Karpas-422 (cell line): ENCODE measurements at places on chromosomes 3 and 15. TPM values are rescaled to one million over a fixed set of nuclear protein-coding genes. Genes with fewer than 3 reads are reported as not detected.

DNA sequence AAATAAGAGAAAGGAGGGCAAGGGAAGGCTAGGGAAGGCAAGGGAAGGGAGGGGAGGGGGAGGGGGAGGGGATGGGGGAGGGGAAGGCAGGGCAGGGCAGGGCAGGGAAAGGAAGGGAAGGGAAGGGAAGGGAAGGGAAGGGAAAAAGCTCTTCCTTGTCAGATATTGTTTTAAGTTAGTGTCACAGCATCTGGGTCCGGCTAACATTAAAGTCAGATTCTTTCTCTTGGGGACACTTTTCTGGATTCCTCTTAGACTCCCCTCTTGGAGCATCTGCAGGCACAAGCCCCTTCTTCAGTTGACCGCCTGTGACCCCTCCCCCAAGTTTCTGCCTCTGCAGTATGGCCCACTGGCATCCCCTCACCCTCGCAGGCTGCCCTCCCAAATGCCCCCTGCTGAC lies 26.0 kb downstream of the BFSP2 start:
- no peaks in the 10 kb centered on the region for H3K36me3 ChIP-seq
- no peak overlapping the region for H3K4me3 ChIP-seq
- no peak for DNase-seq
- H3K4me1 ChIP-seq = peaks cover 29% of the 10 kb centered on the region
- H3K27me3 ChIP-seq = no peaks in the 10 kb centered on the region

RBMS3 gene
- not detected in 2 replicates for total RNA-seq

- DNase-seq = no peak
- H3K27me3 ChIP-seq = no peaks in the 10 kb centered on the region
- no peak overlapping the region for H3K4me3 ChIP-seq
- no peaks in the 10 kb centered on the region for H3K4me1 ChIP-seq
Measured at GRCh38 chr3:93923006-93923405, 50.7 kb downstream of the PROS1 start.

CFAP161 gene
- total RNA-seq = 0.11 TPM in 1 of 2 replicates, not detected in the other

- H3K4me3 ChIP-seq = no peak overlapping the region
- H3K27me3 ChIP-seq = no peaks in the 10 kb centered on the region
- H3K36me3 ChIP-seq = no peaks in the 10 kb centered on the region
- H3K27ac ChIP-seq = no peak overlapping the region
- H3K4me1 ChIP-seq = no peaks in the 10 kb centered on the region
Measured at GRCh38 chr3:127210654-127210943, 17.7 kb downstream of the PRR23E start.

DNA sequence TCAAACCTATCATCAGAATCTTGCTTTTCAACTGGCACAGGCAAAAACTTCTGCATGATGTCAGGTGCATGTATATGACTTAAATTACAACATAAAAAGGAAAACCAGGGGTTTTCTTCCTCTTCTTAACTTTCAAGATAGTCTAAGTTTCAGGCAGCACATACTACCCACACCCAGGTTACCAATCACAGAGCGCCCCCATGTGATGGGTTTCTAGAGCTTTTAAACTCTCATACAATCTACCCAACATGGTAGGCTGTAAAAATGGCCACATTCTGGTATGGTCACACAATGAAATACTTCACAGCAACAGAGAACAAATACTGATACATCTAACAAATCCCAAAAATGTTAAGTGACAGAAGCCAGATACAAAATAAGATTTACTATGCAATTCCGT lies 7.4 kb downstream of the MESD start:
- no peaks in the 10 kb centered on the region for H3K27me3 ChIP-seq
- peaks cover 12% of the 10 kb centered on the region; the same call in 1 of the 2 replicates for H3K36me3 ChIP-seq
- H3K27ac ChIP-seq = no peak overlapping the region
- H3K4me3 ChIP-seq = no peak overlapping the region
- peak; percentile 50 for DNase-seq

CGNL1 gene
- total RNA-seq = not detected in 2 replicates

CSK gene
- total RNA-seq = 172 and 306 TPM in 2 replicates

SCN11A gene
- 0.07 TPM in 1 of 2 replicates, not detected in the other for total RNA-seq

GRCh38 chr15:57444877-57445513 lies 68.7 kb downstream of the CGNL1 start:
- no peak for DNase-seq
- H3K27ac ChIP-seq = no peak overlapping the region
- H3K36me3 ChIP-seq = no peaks in the 10 kb centered on the region

MOBP gene
- total RNA-seq = not detected in 2 replicates

DNA sequence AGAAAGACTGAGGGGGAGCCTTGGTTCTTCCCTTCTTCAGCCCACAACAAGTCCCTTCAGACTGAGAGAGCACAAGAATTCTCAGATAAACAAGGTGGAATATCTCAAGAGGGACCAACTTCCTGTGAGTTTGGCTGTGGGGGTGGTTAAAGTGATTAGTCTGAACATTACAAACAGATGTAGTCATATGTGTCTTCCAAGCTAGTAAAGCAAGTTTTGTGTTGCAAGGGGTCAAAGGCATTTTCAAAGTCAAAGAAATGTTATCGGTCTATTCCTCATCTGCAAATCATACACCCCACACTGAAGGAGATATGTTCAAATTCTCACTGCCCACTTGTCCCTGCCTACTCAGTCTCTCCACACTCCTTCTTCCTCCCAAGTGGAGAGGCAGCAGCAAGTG lies 242.5 kb downstream of the FAM43A start:
- no peak for DNase-seq
- H3K4me3 ChIP-seq = no peak overlapping the region
- H3K4me1 ChIP-seq = peaks cover 8% of the 10 kb centered on the region

FAM81A gene
- total RNA-seq = 0.76 TPM in 1 of 2 replicates, not detected in the other

DNA sequence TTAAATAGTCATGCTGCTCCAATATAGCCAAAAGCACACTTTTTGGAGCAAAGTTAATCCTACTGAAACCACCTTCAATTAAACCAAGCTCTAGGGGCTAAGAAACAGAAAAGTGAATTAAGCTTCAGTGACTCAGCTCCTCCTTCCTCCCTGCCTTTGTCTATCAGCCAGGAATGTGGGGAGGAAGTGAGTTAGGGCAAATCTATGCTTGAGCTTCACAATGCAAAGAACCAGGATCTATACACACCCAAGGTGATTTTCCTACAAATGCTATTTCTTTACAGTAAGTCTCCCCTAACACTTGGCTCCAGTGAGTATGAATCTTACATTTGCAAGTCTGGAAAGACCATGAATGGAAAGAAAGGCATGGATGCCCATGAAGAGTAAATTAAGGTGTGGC lies 212.1 kb downstream of the P3H2 start:
- H3K27me3 ChIP-seq = no peaks in the 10 kb centered on the region
- H3K4me1 ChIP-seq = no peaks in the 10 kb centered on the region
- DNase-seq = no peak
- H3K27ac ChIP-seq = no peak overlapping the region

- no peaks in the 10 kb centered on the region for H3K36me3 ChIP-seq
- no peaks in the 10 kb centered on the region for H3K27me3 ChIP-seq
- H3K4me3 ChIP-seq = no peak overlapping the region
- H3K27ac ChIP-seq = no peak overlapping the region
Measured at GRCh38 chr15:98547741-98548138, 100.6 kb upstream of the IGF1R start.
